ENCODE measurements at places on chromosomes 2 and 18.

DNA sequence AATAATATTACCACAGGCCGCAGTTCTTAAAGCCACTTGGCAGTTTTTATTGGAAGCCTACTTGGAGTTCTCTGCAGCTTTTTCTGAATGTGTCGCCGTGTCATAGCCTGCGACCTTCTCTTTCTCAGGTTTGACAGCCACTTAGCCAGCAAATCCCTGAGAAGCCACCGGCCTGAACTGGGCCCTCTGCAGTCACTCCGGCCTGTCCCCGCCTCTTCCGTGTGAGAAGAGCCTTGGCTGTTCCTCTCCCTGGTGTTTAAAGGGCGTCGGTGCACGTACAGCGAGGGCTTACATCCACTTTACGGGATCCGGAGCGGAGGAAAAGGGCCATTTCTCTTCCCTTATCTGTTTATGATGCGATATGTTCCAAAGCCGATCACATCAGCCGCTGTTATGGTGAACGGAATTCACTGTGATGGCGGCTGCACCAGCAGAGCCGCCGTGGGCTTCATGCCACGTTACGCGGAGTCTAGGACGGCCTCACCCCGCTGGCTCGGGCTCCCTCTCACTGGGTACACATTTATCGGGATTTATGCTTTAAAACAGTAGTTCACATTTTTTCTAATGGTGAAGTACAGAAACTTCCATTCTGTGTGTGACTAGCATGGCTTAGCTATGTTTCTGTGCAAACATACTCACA is 66.8 kb downstream of the GBX2 start:
- no peak for DNase-seq

DNA sequence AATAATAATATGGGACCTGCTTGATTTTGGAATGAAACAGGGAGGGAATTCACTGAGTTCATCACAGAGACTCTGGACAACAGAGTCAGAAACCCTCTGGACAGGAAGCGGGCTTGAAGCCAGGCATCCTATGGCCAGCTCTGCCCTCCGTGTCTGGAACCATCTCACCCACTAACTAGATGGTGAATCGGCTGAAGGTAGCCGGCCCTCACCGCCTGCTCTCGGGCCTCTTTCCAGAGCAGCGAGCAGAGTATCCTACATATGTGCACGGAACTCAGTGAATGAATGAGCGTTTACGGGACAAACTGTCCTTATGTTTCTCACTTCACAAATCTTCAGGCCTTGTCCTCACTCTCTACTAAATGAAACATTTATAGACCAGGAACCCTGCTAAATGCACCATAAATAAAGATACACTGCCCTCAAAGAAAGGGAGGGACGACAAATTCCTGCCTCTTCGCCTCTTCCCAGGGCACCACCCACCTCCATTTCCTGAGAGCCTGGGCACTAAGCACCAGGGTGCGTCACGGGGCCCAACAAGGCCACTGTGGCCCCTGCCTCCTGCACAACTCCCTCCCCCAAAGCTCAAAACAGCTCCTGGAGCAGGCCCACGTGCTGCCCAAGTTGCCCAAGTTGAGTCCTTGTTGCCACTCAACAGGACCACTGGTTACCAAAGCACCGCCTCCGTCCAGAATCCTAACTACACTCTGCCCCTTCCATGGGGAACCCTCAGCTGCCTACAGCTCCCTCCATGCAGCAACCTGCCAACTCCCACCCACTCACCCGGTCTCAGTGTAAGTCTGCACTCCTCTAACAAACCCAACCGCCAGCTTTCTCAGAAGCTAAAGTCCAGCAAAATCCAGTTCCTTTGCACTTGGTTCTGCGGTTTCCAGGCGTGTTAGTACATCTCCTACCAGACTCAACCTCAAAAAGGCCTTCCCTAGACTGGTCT is 1.7 kb downstream of the TBC1D8 start:
- no peak for DNase-seq

- no peak for DNase-seq
Measured at GRCh38 chr18:5142131-5142530, 54.9 kb downstream of the AKAIN1 start.

DNA sequence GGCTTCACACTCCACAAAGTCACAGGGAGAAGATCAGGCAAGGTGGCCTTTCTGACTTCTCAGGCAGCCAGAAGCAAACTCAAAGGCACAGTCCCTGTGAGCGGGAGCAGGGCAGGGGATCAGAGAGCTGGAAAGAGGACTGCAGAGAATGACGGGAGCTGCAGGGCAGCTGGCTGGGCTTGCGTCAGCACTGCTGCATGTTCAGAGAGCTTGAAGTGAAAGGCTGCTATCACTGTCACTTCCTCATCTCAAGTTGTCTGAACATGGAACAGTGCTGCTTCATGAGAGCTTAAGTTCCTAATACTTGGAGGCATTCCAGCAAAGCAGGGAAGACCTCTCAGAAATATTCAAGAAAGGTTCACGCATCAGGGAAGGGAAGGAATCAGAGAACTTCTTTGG is 20.4 kb downstream of the TGFBRAP1 start:
- DNase-seq, result no peak

DNA sequence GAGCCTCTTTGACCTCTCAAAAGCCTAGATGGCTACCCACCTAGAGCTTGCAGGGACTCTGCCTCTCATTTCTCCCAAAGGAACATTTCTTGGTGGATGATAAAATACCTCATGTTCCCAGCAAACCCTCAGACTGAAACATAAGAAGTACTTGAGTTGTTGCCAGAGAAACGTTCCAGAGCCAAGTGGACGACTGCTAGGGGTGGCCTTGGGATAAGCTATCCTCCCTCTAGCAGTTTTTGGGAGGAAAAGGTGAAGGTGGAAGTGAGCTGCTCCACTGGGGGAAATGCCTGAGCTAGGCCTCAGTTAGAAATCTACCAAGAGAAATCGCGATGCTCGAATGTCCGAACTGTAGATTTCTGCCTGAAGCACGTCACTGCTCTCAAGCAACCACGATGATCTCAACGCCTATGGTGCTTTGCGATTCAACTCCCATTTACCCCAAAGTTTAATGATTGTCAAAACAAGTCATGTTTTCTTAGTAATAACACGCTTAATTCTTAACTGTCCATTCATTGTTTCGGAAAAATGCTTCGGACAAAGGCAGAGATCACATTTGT is 91.5 kb downstream of the CCBE1 start:
- DNase-seq, result no peak

- DNase-seq, result no peak
Measured at GRCh38 chr2:108918941-108919341, 70.1 kb downstream of the EDAR start.
